ENCODE measurements at places on chromosomes 12 and 14.

- no peak for DNase-seq
Observed at GRCh38 chr12:4383304-4383865, 3.9 kb upstream of the FGF23 start.

- peak; percentile 67 for DNase-seq
Observed at GRCh38 chr12:42779186-42779859, 189.8 kb upstream of the PRICKLE1 start.

- DNase-seq = peak; percentile 99
Observed at GRCh38 chr12:1474041-1474573, 120.3 kb downstream of the FBXL14 start.

- DNase-seq = peak; percentile 32
Observed at GRCh38 chr12:80643961-80644360, 63.5 kb upstream of the MYF6 start.

DNA sequence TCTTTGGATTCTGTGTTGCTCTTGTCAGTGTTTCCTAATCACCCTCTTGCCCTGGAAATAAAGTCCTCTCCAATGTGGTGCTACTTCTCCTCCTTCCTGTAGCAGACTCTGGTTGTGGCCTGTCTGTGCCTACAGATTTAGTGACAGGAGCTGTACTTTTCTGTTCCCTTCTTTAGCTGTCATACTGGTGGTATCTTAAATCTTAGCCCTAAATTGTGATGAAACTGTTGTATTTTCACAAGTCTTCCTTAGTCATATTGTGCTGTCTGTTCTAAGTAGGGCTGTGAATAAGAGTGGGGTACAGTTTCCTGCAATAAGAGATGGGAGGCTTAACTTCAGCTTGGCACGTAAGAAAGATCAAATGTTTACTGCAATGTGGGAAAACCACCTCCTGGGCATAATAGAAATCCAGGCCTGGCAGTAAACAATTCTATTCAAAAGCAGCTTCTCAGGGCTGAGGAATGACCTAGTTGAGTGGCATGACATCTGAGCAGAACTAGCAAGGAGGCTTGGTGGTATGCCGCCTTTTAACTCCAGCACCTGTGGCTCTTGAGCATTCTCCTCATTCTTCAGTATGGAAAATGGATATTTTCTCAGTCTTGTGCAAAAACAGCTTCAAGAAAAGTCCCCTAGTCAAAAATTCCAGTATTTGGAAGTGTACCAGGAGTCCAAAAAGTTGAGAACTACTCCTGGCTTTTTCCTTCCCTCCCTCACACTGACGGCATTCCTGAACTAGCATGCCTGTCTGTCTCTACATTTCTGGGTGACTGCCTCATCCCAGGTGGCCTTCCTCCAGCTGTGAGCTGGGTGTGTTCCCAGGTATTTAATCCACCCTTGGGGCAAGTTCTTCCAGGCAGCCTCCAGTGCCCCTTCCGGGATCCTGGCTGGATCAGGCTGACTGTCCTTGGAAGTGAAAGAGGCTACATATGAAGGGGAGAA lies 19.5 kb downstream of the ANO6 start:
- DNase-seq = peak; percentile 81

- peak; percentile 34 for DNase-seq
Observed at GRCh38 chr12:71708658-71709057, 22.8 kb downstream of the TMEM19 start.

GRCh38 chr12:42698213-42698612 lies 108.7 kb upstream of the PRICKLE1 start:
- DNase-seq = peak; percentile 63

GRCh38 chr12:105961821-105962671 lies 176.7 kb downstream of the NUAK1 start:
- peak; percentile 39 for DNase-seq

DNA sequence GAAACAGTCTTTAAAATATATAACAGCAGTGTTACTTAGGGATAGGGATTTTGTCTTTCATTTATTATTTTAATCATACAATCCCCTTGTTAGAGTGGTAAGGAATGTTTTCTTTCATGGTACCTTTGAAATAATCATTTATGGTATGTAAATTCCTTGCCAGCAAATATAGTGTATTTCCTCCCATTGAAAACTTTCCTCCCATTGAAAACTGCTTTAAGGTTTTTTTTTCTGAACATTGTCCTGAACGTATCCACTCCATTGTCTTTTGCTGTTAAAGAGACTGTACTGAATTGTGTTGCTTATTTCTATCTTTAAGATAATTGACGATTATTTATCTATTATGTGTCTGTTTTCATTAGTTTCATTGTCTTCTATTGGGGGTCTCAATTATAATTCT lies 83.5 kb downstream of the PPHLN1 start:
- DNase-seq = no peak

- DNase-seq = peak; percentile 19
Observed at GRCh38 chr12:1234073-1234472, 243.1 kb downstream of the ERC1 start.

- DNase-seq = no peak
Observed at GRCh38 chr12:998020-998874, 7.2 kb downstream of the ERC1 start.

DNA sequence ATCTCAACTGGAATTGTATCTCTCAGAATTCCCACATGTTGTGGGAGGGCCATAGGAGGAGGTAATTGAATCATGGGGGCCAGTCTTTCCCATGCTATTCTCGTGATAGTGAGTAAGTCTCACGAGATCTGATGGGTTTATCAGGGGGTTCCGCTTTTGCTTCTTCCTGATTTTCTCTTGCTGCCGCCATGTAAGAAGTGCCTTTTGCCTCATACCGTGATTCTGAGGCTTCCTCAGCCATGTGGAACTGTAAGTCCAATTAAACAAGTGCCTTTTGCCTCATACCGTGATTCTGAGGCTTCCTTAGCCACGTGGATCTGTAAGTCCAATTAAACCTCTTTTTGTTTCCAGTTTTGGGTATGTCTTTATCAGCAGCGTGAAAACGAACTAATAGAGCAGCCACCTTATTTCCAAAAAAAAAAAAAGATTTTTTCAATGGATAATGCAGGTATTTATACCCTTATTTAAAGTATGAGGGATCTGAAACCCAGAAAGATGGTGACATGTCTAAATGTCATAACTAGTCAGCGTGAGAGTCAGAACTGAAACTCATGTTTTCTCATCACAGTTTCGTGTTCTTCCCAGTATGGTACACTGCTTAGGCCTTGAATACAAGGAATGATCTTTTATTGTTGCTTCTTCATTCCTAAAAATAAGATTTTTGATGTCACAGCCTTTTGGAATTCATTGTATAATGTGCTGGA lies 89.6 kb downstream of the ERC1 start:
- no peak for DNase-seq

DNA sequence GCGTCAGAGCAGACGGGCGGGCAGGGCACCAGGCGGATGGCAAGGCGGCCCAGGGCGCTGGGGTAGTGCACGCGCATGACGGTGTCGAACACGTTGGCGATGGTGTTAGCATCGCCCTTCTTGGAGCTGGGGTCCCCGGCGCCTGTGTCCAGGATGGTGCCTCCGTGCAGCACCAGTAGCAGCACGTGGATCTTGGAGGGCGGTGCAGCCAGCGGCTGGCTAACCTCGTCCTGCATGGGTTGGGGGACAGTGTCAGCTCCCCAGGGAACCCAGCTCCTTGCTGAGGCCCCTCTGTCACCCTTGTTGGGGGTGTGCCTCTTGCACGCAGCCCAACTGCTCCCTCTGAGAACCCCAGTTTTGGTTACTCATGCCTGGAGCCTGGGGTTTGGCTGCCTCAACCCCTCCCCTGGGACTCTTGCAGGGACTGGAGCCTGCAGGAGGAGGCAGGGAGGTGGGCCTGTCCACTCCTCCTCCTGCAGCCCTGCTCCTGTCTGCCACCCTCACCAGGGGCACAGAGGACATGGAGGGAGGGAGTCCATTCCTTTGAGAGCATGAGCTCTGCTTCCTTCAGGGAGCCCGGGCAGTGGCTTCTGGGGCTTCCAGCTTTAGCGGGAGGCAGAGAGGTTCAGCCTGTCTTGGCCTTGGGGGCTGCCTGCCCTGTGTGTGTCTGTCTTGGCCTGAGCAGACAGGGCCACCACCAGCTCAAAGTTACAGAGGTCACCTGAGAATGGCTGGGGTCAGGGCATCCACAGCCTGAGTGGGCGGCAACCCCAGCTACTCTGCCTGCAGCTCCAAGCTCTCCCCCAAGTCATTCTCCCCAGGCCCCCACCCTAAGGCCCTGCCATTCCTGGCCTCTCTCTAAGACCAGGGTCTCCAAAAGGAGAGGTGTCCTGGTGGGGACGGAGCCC lies 17.1 kb downstream of the ARL6IP4 start:
- no peak for DNase-seq

GRCh38 chr12:104805186-104805585 lies 152.9 kb downstream of the SLC41A2 start:
- DNase-seq = peak; percentile 86

GRCh38 chr14:55115861-55116245 lies 13.2 kb upstream of the LGALS3 start:
- DNase-seq = no peak

- DNase-seq = no peak
Observed at GRCh38 chr12:52537101-52537500, 15.8 kb downstream of the KRT71 start.

DNA sequence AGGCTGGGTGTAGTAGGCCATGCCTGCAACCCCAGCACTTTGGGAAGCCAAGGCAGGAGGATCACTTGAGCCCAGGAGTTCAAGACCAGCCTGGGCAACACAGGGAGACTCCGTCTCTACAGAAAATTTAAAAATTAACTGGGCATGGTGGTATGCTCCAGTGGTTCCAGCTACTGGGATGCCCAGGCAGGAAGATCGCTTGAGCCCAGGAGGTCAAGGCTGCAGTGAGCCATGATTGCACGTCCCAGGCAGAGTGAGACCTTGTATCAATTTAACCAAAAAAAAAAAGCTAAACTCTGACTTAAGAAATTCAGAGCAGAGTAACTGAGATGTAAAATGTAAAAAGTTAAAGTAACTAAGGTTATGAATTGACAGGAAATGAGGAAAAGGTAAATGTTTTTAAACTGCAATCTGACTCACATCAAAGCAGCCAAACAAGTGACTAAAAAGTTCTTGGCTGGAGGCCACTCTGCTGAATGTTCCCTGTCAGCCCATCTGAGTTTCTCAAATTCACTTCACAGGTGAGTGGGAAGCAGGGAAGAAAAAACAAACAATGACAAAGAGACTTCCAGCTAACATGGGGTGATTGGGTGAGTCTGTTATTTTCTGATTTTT lies 21.3 kb downstream of the PRKD1 start:
- peak; percentile 19 for DNase-seq

GRCh38 chr12:109605016-109605415 lies 31.4 kb downstream of the MVK start:
- no peak for DNase-seq

- DNase-seq = peak; percentile 78
Observed at GRCh38 chr14:41609704-41610183, 3.1 kb downstream of the LRFN5 start.

- DNase-seq = peak; percentile 37
Observed at GRCh38 chr14:35390577-35391387, 13.8 kb downstream of the NFKBIA start.

GRCh38 chr12:29220632-29221336 lies 71.7 kb downstream of the FAR2 start:
- no peak for DNase-seq

DNA sequence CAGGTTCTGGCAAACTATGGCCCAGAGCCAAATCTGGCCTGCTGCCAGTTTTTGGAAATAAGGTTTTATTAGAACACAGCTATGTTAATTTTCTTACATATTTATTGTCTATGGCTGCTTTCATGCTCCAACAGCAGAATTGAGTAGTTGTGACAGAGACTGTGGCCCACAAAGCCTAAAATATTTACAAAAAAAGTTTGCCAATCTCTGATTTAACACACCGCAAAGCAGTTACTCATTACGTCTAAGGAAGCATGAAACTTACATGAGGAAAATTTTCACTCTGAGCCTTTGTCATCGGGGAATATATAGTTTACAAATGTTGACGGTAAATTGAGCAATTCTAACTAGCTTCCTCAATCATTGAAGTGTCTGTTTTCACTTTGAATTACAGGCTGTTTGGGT lies 96.5 kb downstream of the UNC79 start:
- DNase-seq = peak; percentile 13

GRCh38 chr14:58488550-58488949 lies 61.0 kb downstream of the KIAA0586 start:
- DNase-seq = peak; percentile 41

GRCh38 chr12:116339800-116340371 lies 62.4 kb upstream of the MED13L start:
- DNase-seq = no peak

GRCh38 chr14:20956376-20956976 lies 1.2 kb downstream of the RNASE2 start:
- DNase-seq = no peak

DNA sequence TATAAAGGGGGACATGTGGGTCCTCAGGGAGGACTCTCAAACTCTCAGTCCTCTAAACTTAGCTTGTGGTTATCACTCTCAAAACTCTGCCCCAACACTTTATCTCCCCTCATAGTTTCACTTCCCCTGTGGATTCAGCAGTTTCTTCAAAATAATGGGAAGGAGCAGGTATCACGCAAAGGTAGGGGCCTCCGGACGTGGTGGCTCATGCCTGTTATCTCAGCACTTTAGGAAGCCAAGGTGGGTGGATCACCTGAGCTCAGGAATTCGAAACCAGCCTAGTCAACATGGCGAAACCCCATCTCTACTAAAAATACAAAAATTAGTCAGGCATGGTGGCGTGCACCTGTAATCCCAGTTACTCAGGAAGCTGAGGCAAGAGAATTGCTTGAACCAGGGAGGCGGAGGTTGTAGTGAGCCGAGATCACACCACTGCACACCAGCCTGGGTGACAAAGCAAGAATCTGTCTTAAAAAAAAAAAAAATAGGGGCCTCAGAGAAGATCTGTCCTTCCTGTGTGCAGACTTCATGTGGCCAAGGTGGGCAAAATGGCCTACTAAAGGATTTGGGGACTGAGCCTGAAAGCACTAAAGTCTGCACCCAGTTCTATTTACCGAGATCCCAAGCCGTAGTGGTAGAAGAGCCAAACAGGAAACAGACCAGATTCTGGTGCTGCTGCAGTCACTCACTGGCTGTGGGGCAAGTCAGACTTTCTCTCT lies 6.4 kb downstream of the ITGB7 start:
- DNase-seq = no peak

DNA sequence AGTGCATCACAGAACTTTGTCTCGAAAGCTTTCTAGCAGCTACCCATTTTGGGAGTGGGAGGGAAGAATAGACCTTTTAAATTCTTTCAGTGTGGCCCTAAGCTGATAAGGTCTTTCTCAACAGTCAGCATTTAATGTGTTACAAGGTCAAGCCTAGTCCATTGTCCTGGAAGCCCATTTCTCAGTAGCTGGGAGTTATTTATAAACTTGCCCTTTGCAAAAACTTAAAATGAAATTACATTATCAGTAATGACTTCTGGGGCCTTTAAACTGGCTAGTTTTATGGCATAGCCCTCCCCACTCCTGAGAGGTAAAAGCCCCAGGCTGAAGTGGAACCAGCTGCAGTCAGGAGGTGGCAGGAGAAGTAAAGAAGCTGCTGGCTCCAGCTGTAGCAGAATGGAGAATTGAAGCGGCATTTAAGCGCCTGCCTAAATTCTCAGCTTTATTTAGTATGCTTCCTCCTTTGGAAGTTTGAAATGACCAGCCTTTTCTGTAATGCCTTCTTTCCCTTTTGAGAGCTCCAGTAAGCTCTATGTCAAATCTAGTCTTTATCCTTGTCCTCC lies 12.4 kb downstream of the COPZ1 start:
- DNase-seq = no peak

All from fibroblast of upper back skin (primary cell).